Activated CD4-positive, alpha-beta T cell treated with anti-CD3 and anti-CD28 coated beads, Interleukin-2, amount 50 U/mL, for 4 hours (primary cell): ENCODE measurements at places on chromosomes 7 and 10.

DNA sequence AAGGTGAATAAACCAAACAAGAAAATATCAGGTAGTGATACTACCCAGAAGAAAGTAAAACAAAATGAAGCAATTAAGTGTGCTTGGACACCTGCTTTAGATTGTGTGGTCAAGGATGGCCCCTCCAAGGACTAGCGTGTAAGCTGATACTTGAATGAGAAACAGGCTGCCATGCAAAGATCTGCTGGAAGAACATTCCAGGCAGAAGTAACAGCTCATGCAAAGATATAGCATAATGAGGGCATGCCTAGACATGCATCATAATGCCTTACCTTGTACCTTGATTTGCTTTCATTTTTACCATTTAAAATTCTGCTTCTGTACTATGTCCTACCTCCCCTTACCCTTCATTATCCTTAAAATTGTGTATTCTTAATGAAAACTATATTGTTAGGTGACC lies 74.8 kb upstream of the HDAC9 start:
- DNase-seq, result no peak

- no peak for DNase-seq
Observed at GRCh38 chr10:93873420-93874115, 20.2 kb upstream of the SLC35G1 start.

DNA sequence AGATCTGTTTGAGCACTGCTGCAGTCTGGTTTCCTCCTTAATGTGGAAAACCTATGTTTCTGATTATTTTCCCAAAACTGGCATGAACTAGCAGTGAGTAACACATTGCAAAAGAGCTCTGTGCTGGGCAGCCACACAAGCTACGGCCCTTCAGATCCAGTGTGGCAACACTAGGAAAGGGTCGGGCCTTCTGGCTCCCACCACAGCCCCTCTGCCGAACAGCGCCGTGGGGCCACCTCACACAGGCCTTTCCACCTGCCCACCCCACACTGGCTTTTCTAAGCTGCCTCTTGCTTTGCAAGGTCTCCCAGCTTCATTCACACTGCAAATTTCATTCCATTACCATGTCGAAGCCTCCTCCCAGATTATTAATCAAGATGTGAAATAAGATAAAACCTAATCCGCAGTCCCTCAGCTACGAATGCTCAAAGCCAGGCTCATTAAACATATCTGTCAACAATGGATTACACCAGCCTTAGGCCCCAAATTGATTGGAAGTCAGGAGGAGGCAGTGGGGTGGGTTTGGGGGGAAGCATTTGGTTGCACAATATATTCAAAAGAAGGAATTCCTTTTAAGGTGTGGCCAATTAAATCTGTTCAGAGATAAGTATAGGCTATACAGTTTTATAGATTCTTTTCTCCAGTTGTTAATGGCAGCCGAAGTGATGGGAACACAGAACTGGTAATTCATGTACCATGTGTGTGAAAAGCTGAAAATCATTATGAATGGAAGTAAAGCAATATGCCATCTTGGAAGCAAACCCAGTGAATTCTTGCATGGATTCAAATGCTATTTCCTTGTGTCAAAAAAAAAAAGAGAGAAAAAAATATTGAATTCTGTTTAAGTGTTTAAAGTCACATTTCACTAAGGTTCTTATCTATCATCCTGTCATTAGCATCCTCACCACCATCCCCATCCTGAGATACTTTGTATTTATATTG lies 223.7 kb downstream of the MTERF1 start:
- DNase-seq, result no peak

DNA sequence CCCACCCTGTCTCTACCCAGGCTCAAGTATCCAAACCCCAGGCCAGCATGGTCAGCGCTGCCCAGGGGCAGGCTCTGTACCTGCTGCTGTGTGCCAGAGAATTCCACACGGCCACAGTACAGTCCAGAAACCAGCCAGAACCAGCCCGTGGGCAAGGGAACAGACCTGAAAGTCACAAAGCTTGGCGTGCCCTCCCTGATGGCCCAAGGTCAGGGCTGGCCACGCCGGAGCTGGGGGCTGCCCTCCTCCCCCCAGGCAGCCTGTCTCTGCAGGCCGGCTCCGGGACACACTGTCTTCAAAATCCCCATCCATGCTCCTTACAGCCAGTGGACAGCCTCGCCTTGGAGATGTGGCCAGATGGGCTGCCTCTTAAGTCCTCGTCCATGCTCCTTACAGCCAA lies 78.4 kb downstream of the CTBP2 start:
- DNase-seq, result no peak

DNA sequence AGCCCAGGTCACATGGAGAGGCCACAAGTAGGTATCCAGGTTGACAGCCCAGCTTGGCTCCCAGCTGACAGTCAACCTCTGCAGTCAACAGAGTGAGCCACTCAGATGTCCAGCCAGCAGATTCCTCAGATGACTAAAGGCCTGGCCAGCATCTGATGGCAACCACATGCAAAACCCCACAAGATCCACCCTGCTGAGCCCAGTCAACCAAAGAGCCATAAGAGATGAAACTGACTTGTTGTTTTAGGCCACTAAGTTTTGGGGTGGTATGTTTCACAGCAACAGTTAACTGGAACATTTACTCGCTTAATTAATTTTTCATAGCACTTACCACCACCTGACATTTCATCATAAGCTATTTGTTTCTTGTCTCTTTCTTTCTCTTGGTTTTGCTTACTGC lies 107.3 kb upstream of the KDM7A start:
- DNase-seq, result no peak

- DNase-seq, result no peak
Observed at GRCh38 chr7:151320263-151320845, 21.3 kb upstream of the NUB1 start.

GRCh38 chr7:105218215-105218614 lies 170.5 kb downstream of the SRPK2 start:
- no peak for DNase-seq

DNA sequence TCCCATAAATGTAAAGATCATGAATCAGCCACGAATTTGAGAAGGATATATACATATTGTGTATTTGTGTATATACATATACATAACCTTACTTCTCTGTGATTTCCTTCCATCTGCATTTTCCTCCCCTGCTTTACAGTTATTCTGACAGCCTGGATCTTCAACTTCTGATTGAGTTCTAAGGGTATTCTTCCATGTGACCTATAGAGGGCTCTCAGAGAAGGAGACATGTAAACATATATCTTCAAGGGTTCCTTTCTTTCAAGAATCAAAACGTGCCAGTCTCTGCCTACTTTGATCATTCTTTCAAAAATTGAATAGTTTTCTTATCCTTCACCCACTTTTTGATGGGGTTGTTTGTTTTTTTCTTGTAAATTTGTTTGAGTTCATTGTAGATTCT lies 453.7 kb upstream of the POT1 start:
- DNase-seq, result no peak

DNA sequence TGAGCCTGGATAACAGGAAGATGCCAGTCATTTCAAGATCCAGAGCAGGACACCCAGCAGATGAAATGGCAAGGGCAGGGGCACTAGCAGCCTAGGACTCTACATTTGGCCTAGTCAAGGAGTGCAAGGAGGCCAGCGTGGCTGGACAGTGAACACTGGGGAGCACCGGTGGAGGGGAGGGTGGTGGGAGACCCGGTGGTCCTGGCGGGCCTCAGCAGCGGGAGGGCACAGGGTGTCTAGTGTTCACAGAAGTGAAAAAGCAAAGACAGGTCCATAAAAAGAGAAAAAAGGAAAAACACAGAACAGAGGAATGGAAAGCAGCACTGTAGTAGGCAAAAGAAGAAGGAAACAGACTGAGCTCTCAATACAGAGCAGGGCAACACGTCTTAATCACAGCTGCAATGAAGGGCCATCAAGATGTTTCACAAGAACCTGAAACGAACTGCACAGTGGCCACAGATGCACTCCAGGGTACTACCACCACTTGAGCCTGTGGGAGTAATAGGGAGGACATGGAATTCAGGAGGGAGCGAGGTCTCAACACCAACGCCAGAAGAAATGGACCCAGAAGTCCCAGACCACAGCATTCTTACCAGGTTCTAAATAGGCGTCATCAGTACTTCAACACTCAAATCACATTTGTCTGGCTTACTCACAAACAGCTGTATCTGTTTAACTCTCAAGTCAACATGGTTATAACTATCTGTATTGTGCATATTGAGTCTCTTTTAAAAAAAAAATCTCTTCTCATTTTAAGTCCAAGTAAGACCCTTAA lies 573.7 kb downstream of the PARD3 start:
- no peak for DNase-seq

- DNase-seq, result no peak
Observed at GRCh38 chr7:69625798-69626197, 27.5 kb downstream of the AUTS2 start.

- DNase-seq, result no peak
Observed at GRCh38 chr7:116451957-116452729, 47.4 kb upstream of the CAV2 start.

- peak; percentile 61 for DNase-seq
Observed at GRCh38 chr7:151059367-151060112, at the start of gene SLC4A2. SLC4A2 (plus strand) TSS chr7:151059589; CDS start chr7:151061988, 2,399 bp downstream.

GRCh38 chr10:95176101-95176500 lies 17.9 kb upstream of the ACSM6 start:
- DNase-seq, result no peak

DNA sequence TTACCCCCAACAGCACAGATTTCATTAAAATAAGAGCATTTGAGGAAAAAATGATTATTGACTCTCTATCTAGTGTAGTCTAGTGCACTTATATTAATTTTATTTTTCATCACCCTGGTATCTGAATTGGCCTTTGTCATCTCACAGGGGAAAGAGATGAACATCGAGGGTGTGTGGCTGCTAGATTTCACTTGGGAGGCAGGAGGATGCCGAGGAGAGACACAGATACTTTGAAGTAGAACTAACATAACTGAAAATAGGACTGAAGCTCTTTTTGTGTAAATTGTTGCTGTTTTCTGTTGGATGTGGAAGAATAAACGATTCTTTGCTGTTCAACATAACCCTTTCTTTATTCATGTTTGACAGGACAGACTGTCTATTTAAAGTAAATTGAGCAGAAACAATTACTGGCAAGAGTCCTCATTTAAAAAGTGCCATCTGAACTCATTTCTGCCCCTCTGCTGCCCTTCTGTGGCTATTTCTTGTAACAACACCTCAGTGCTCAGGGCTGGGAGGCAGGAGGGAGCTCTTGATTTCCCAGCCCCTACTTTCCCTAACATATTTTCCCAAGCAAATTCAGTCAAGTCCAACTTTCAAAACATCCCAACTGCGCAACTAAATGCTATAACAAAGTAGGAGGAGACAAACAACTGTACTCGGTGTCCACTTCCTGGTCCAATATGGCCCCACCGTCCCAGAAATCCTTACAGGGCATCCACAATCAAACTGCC lies 15.6 kb downstream of the LYZL1 start:
- no peak for DNase-seq

DNA sequence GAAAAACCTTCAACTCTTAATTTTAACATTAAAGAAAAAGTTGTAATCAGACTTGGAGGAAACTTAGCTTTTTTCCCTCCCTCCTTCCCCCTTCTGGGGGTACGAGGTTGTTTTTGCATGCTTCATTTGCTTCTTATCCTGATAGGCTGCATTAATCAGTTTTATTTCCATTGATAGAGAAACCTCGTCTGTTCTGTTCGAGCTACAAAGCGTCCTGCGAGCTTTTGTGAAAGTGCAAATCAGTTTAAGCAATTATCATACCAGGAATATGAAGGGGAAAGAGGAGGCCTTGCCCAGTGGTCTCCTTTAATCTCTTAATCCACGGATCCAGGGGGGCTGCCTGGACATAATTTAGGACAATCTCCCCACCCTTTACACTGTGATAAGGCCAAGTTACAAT lies 7.5 kb downstream of the EMX2 start:
- DNase-seq, result no peak

- DNase-seq, result no peak
Observed at GRCh38 chr7:114788706-114789105, 133.2 kb upstream of the MDFIC start.

DNA sequence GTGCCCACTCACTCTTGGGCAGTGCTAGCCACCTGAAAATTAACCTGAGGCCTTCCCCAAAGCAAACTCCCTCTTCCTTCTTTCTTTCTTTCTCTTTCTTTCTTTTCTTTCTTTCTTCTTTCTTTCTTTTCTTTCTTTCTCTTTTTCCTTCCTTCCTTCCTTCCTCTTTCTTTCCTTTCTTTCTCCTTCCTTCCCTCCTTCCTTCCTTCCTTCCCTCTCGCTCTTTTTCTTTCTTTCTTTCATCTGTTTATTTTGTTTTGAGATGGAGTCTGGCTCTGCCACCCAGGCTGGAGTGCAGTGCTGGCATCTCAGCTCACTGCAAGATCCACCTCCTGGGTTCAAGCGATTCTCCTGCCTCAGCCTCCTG lies 17.0 kb upstream of the KPNA7 start:
- no peak for DNase-seq

- peak; percentile 24 for DNase-seq
Observed at GRCh38 chr10:43137717-43138020, 576 bp upstream of the CSGALNACT2 start.

- DNase-seq, result no peak
Observed at GRCh38 chr10:77072836-77073662, 564.6 kb downstream of the KCNMA1 start.

- no peak for DNase-seq
Observed at GRCh38 chr7:157150882-157151281, 12.2 kb downstream of the UBE3C start.

GRCh38 chr10:82618007-82618406 lies 743.0 kb downstream of the NRG3 start:
- DNase-seq, result no peak

- DNase-seq, result no peak
Observed at GRCh38 chr10:30832001-30832748, 199.5 kb downstream of the ZNF438 start.

- no peak for DNase-seq
Observed at GRCh38 chr10:31602541-31603234, 283.7 kb downstream of the ZEB1 start.

DNA sequence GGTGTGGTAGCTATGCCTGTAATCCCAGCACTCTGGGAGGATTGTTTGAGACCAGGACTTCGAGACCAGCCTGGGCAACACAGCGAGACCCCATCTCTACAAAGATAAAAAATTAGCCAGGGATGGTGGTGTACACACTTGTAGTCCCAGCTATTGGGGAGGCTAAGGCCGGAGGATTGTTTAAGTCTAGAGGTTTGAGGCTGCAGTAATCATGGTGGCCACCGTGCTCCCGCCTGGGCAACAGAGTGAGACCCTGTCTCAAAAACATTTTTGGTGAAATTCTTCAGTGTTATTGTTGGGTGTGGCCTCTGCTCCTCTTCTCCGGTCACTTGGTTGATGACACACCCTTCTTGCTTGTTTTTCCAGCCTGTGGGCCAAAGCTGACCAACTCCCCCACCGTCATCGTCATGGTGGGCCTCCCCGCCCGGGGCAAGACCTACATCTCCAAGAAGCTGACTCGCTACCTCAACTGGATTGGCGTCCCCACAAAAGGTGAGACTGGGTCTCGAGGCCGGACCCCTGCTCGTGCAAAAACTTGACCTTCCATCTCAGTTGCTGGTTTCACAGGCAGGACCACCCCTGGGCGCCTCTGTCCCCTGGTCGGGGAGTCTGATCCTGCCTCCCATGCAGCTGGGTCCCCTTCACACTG lies 10.6 kb downstream of the PFKFB3 start:
- DNase-seq, result no peak

DNA sequence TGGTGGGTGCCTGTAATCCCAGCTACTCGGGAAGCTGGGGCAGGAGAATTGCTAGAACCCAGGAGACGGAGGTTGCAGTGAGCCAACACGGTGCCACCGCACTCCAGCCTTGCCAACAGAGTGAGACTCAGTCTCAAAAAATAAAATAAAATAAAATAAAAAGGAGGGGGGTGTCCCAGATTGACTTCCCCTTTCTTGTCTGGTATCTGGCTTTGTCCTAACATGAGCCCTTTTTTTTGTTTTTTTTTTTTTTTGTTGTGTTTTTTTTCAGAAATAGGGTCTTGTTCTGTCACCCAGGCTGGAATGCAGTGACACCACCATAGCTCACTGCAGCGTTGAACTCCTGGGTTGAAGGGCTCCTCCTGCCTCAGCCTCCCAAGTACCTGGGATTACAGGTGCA lies 4.7 kb downstream of the CASP2 start:
- DNase-seq, result no peak
